ENCODE measurements at places on chromosomes 16 and 17. TPM values are rescaled to one million over a fixed set of nuclear protein-coding genes. Genes with fewer than 3 reads are reported as not detected.

DNA sequence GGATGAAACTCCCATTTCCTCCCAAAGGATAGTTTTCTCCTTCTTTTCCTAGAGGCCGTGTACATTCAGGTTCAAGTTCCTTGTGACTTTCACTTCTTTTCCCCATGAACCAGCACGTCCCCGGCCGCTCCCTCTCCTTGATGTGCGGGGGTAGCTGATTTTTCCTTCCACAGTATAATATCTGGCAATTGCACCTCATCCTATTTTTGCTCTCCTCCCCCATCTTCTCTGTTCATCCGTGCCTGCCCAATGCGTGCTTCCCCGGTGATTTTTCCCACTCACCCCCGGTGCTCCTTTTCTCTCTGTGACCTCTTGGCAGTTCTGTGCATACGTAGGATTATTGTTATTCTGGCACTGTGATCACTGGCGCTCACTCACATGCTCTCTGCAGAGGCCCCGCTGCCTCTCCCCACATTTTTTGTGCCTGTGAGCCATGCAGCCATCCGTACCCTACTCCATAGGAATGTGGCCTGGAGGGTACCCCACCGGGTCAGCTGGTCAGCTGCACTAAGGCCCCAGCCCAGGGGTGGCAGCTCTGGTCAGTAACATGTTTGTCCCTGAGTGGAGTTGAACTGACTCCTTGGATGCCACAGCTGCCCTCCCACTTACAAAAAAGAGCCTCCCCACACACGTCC is 100.0 kb downstream of the NTN1 start:
- no peak for DNase-seq
- no peak overlapping the region for H3K27ac ChIP-seq
- H3K36me3 ChIP-seq = no peaks in the 10 kb centered on the region
- no peak overlapping the region for H3K4me3 ChIP-seq
- peaks cover 8% of the 10 kb centered on the region for H3K27me3 ChIP-seq

GRCh38 chr16:77949445-77949844 is 72.9 kb upstream of the CLEC3A start:
- H3K4me1 ChIP-seq = no peaks in the 10 kb centered on the region
- DNase-seq = no peak
- H3K27me3 ChIP-seq = peaks cover 8% of the 10 kb centered on the region
- H3K4me3 ChIP-seq = no peak overlapping the region
- H3K36me3 ChIP-seq = no peaks in the 10 kb centered on the region
- no peak overlapping the region for H3K27ac ChIP-seq

GRCh38 chr16:21989751-21990150 is 11.2 kb downstream of the PDZD9 start:
- no peaks in the 10 kb centered on the region for H3K4me1 ChIP-seq
- no peak for DNase-seq
- H3K4me3 ChIP-seq = no peak overlapping the region
- no peak overlapping the region for H3K27ac ChIP-seq
- H3K27me3 ChIP-seq = no peaks in the 10 kb centered on the region

DNA sequence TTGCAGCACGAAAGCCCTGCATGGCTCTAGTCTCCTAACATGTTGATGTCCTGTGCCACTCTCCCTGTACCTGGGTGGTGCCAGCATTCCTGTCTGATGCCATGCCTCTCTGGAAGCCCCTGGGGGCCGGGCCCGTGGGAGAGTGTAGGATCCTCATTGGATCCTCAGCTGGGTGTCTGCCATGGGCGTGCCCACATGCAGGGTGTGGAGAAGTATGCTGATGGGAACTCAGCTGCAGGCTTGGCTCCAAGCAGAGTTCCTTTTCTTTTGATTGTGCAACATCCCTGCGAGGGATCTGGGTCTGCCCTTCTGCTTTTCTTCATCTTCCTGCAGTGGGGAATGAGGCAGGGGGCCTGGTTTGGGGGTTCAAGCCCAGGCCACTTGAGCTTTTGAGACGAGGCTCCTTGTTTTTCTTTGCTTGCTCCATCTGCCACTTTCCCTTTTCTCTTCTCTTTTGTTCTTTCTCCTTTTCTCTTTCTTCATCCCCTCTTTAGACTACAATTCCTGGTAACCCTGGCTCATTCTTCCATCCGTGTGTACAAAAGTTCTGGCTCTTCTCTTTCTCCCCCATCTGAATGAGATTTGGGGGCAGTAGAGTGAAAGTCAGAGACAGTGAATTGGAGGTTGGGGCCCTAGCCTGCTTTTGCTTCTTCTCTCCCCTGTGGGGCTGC is 32.9 kb downstream of the KSR1 start:
- H3K27ac ChIP-seq = no peak overlapping the region
- no peaks in the 10 kb centered on the region for H3K36me3 ChIP-seq
- H3K27me3 ChIP-seq = peaks cover 1% of the 10 kb centered on the region
- peaks cover 52% of the 10 kb centered on the region for H3K4me1 ChIP-seq
- DNase-seq = no peak

- peak overlapping the region; percentile 69 for H3K27ac ChIP-seq
- peaks cover 8% of the 10 kb centered on the region for H3K36me3 ChIP-seq
- peaks cover 52% of the 10 kb centered on the region for H3K4me1 ChIP-seq
- DNase-seq = peak; percentile 77
- H3K4me3 ChIP-seq = peak overlapping the region; percentile 49
- H3K27me3 ChIP-seq = peaks cover 2% of the 10 kb centered on the region
These were observed 7.7 kb downstream of the MMD start for GRCh38 chr17:55413825-55414489.

DNA sequence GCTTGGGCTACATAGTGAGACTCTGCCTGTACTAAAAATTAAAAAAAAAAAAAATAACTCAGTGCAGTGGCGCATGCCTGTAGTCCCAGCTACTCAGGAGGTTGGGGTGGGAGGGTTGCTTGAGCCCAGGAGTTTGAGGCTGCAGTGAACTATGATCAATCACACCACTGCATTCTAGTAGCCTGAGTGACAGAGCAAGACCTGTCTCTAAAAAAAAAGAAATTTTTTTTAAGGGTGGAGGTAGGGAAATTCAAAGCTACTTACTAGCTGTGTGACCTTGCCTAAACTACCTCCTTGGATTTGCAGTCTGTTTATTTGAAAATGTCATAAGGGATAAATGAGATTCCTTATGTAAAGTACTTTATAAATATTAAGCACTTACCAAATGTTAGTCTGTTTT is 3.4 kb upstream of the SMPD3 start:
- DNase-seq = no peak
- no peak overlapping the region for H3K27ac ChIP-seq
- peaks cover 13% of the 10 kb centered on the region for H3K4me1 ChIP-seq
- H3K27me3 ChIP-seq = peaks cover 6% of the 10 kb centered on the region
- no peaks in the 10 kb centered on the region for H3K36me3 ChIP-seq

GRCh38 chr17:73210002-73210678 is 17.3 kb downstream of the COG1 start:
- H3K36me3 ChIP-seq = peaks cover 23% of the 10 kb centered on the region
- no peaks in the 10 kb centered on the region for H3K27me3 ChIP-seq
- no peak overlapping the region for H3K4me3 ChIP-seq
- peaks cover 21% of the 10 kb centered on the region for H3K4me1 ChIP-seq

NACA2 gene
- polyA plus RNA-seq = not detected

DNA sequence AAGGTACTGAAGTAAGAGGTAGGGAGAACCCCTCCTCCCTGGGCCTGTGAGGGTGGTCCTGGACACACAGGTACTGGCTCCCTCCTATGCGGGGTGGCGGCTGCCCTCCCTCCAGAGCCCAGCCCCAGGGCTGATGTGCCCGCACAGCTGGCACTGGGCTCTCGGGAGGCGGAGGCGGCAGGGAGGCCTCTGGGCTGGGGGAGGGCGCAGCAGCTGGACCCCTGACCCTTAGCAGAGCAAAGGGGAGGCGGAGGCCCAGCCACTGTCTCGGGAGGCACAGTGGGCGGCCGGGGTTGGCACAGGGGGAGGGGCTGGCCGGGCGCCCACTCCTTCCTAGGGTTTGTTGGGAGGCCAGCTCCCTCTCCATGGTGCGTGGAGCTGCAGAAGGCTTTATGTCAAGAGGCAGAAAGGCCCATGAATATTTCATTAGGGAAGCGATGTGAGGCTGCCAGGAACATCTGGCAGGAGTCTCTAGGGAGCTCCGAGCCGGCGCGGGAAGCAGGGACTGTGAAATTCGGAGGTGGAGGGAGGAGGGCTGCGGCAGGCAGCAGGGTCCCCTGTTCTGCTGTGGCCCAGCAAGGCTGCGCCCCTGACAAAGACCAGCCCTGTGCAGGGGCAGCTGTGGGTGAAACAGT is 44.1 kb upstream of the ACSF3 start:
- peaks cover 2% of the 10 kb centered on the region for H3K27me3 ChIP-seq
- no peaks in the 10 kb centered on the region for H3K4me1 ChIP-seq
- H3K27ac ChIP-seq = no peak overlapping the region
- no peaks in the 10 kb centered on the region for H3K36me3 ChIP-seq
- no peak overlapping the region for H3K4me3 ChIP-seq

- no peak for DNase-seq
- no peak overlapping the region for H3K4me3 ChIP-seq
- peaks cover 19% of the 10 kb centered on the region for H3K36me3 ChIP-seq
- H3K27me3 ChIP-seq = no peaks in the 10 kb centered on the region
These were observed 355.3 kb downstream of the SLC39A11 start for GRCh38 chr17:72737151-72737690.

INCA1 gene
- polyA plus RNA-seq = 0.29 TPM

MYLK3 gene
- not detected for polyA plus RNA-seq

DNA sequence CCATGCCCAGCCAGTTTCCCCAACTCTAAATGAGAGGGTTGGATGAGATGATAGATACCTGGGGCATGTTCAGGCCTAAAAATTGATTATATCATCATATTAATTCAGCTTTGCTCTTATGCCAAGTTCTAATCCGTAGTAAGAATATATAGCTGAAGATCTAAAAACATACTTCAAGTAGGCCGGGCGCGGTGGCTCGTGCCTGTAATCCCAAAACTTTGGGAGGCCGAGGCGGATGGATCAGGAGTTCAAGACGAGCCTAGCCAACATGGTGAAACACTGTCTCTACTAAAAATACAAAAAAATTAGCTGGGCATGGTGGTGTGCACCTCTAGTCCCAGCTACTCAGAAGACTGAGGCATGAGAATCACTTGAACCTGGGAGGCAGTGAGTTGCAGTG is 12.0 kb downstream of the PLA2G10 start:
- H3K27ac ChIP-seq = no peak overlapping the region
- H3K36me3 ChIP-seq = no peaks in the 10 kb centered on the region
- H3K4me1 ChIP-seq = no peaks in the 10 kb centered on the region
- no peak for DNase-seq
- no peak overlapping the region for H3K4me3 ChIP-seq
- peaks cover 2% of the 10 kb centered on the region for H3K27me3 ChIP-seq

GRCh38 chr17:78351449-78352006 is 8.3 kb downstream of the SOCS3 start:
- H3K4me3 ChIP-seq = peak overlapping the region; percentile 46
- H3K27me3 ChIP-seq = peaks cover 3% of the 10 kb centered on the region
- H3K36me3 ChIP-seq = no peaks in the 10 kb centered on the region

DNA sequence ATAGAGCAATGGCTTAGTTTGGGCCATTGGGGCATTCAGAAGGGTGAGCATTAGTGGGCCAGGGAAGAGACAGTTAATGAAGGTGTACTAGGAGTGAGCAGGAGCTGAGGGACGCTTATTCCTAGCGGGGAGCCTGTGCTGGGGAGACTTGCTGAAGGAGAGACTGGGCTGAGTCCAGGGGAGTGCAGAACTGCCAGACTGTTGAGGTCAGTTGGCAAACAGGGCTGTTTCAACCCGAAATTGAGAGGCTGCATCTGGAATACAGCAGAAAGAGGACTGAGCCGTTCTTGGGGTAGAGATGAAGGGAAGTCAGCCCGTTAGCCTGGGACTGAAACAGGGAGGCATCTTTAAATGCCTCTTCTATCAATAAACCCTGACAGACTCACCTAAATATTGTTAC is 33.2 kb downstream of the MAP2K6 start:
- H3K27me3 ChIP-seq = no peaks in the 10 kb centered on the region
- no peaks in the 10 kb centered on the region for H3K36me3 ChIP-seq
- no peak overlapping the region for H3K27ac ChIP-seq
- DNase-seq = no peak
- peaks cover 41% of the 10 kb centered on the region for H3K4me1 ChIP-seq

DNA sequence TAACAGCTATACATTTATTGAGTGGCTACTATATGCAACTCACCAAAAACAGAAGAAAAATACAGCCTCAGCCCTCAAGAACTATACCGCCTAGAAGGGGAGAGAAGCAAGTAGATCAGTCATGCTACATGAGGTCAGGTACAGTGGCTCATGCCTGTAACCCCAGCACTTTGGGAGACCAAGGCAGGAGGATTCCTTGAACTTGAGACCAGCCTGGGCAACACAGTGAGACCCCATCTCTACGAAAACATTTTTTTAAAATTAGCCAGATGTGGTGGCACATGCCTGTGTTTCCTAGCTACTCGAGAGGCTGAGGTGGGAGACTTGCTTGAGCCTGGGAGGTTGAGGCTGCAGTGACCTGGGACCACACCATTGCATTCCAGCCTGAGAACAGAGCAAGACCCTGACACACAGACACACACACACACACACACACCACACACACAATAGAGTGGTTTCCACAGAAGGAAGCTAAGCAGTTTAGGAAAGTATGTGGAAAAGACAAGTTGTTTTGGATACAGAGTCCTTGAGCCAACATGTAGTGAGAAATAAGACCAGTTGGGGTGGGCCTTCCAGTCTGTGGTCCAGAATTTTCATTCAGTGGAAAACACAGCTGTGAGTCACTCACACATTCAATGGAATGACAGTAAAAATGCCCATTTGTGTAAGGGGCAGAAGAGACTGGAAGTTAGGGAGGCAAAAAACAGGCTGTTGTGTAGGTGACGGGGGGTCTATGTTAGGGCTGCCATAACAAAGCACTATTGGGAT is 10.7 kb upstream of the SNTB2 start:
- DNase-seq = no peak
- peaks cover 19% of the 10 kb centered on the region for H3K4me1 ChIP-seq
- H3K27me3 ChIP-seq = no peaks in the 10 kb centered on the region
- H3K36me3 ChIP-seq = peaks cover 3% of the 10 kb centered on the region

DNA sequence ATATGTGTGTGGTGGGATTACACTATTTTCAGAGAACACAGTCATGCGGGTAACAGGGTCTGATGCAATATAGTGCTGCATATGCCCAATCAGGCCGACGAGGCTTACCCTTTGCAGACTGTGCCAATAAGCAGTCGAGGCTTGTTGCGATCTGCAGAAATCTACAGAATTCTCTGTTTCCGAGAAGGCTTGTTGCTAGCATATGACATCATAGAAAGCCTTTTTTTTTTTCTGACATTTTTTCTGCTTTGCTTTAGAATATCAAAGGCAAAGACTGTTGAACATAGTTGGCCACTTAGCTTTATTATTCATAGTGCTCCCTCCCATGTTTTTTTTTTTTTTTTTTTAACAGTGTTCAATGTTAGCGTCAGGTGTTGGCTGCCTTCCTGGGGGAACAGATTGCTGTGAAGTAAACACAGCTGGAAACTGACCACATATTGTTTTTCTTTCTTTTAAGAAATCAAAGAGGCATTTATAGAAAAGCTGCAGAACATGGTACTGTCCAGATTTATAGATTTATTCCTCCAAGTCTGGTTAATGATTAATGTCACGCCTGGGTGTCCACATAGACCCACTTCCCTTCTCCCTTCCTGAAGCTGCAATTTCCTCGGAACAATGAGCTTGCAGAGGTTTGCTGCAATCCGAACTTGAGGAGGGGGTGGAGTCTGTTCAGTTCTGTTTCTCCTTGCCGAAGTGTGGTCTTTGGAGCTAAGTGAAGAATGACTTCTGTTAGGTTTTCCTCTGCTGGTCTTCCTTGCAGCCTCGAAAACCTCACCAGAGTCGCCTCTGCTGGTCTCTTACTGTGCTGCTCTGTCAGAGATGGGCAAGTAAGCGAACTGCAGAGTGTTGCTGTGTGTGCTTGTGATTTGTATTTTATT is 87.3 kb downstream of the MAP2K6 start:
- no peak for DNase-seq
- peaks cover 6% of the 10 kb centered on the region for H3K36me3 ChIP-seq
- H3K27ac ChIP-seq = no peak overlapping the region
- peaks cover 17% of the 10 kb centered on the region for H3K4me1 ChIP-seq

TEX19 gene
- polyA plus RNA-seq = not detected

MON1B gene
- 28.6 TPM for polyA plus RNA-seq

All from immature natural killer cell (primary cell).